ENCODE measurements at places on chromosomes 1 and 21.

GRCh38 chr1:78045926-78046778, at the start of gene GIPC2:
Gene GIPC2, plus strand, starts transcription at chr1:78045966. Its CDS starts 129 bp downstream, at chr1:78046095.
- peak; percentile 15 for DNase-seq

DNA sequence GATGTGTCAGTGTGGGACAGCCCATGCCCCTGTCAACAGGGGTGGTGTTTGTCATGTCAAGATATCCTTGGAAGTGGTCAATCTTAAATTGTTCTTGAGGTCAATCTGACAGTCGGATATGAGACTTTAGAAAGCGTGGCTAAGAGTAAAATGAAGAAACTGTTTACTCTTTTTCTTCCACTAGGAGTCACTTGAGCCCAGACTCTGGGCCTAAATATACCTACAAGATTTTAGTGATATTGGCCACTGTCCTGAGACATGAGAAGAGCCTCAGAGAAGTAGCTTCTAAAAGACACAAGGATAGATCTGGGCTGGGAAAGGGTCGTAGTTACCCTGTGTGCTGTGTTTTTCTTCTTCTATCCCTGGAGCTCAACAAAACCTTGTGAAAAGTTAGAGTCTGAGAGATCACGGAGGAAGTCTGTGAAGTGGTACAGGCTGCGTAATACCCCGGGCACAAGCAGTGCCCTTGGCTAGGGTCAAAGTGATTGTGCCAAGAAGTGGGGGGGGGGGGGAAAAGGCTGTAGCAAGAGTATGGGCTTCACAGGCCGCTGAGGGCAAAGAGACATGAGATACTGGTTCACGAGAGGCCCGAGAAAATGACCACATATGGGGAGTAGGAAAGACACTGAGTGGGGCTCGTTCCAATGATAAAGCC, 355.2 kb upstream of the GREM2 start:
- DNase-seq, result no peak

DNA sequence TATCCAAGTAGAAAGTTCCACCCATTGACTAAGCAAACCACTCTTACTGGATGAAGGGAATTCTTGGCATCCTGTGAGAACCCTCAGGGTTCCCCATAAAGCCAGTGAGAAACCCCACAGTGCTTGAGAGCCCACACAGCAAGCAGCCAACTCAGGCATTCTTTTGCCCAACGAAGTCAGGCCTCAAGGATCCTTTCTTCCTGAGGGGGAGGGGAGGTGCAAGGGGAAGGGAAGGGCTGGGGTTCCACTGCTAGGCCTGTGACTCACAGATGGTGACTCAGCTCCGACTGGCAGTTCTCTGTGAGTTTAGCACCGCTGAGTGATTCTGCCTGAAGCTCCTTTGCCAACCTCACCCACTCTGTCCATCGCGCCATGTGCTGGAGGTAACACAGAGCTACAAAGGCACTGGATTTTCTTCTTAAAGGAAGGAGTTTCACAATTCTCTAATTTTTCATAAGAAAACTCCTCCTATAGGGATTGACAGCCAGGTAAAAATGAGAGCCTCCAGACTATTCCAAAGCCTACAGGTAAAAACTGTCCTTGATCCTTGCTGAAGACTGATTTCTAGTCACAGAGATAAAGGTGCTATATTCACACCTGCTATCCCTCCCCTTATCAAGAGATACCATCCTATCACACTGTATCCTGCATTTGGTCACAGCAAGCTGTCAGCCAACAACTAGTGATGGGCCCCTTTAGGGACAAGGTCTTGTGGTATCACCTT, 4.8 kb downstream of the ENO1 start:
- DNase-seq, result peak; percentile 89

DNA sequence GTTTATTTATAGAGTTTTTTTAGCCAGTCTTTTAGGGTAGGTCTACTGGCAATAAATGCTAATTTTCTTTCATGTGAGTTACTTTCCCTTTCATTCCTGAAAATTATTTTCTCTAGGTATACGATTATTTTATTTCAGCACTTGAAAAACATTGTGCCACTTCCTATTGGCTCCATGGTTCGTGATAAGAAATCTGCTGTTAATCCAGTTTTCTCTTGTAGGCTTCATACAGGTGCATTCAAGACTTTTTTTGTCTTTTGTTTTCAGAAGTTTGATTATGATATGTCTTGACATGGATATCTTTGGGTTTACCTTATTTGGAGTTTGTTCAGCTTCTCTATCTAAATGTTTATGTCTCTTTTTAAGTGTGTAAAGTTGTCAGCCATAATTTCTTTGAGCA, 148.3 kb downstream of the HS2ST1 start:
- DNase-seq, result no peak

DNA sequence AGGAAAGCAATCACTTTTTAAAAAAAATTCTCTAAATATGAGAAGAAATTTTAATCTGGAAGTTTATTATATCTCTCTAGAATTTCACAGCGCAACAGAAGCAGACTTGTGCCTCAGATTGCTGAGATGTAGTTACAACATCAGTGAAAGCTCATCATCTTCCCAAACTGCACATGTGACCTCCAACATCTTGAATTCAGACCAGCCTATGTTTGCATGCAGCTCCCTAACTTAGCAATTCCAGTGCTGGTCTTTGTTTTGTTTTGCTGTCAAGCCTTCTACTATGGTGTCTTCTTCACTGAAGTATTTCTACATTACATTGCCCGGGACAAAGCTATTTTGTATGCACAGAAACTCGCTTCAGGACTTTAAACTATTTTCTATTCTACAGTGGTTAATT, 684.8 kb upstream of the PTBP2 start:
- no peak for DNase-seq

DNA sequence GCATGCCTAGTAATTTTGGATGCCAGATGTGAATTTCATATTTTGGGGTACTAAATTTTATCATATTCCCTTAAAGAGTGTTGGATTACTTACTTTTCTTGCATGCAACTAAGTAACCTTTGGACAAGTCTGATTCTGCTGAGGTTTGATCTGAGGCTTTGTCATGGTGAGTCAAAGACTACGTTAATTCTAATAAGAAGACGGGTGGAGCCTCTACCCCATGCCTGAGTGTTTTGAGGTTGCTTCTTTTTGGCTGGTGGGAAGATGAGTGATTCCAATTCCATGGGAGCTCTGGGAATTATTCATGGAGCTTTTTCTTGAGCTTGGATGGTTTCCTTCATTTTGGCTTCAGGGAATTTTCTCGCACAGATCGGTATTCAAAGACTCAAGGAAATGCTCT, 11.6 kb upstream of the PCP4 start:
- DNase-seq, result no peak

DNA sequence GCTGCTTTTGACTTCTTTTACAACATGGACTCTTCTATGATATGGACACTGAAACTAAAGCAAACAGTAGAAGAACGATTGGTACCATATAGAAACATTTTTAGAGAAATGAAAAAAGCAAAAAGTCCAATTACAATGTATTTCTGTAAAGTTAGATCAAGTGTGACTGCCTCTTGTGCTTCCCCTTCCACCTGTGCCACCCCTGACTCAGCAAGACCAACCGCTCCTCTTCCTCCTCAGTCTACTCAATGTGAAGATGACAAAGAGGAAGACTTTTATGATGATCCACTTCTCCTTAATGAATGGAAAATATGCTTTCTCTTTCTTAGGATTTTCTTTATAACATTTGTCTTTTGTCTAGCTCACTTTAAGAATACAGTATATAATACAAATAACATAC, 66.9 kb downstream of the PHTF1 start:
- DNase-seq, result no peak

DNA sequence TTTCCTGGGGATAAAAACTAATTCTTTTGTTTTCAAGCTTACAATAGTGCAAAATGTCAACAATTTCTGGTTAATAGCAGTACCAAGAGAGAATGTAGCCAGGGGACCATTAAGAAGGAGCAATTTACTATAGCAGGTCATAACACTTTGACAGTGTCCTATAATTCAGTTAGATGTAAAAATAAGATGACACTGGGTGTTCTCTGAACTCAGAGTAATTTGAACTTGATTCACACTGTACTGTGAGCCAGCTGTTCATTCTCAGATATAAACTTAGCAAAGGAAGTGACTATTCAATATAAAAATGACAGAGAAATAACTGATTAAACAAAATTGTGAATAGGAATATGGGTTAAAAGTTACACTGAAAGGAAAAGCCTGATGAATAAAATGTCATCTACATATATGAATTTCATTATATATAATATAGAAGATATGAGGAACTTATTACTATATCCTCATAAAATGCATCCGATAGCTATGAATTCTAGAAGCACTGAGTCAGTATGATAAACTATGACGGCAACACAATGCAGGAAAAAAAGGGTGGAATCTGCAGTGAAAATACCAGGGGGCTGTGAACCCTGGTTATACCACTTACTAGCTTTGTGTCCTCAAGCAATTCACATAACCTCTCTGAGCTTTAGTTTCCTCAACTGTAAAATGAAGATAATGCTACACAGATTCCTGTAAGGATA, 135.9 kb downstream of the ACBD6 start:
- no peak for DNase-seq

- peak; percentile 7 for DNase-seq
Measured at GRCh38 chr21:22791986-22792560, 1793.9 kb downstream of the NCAM2 start.

GRCh38 chr1:159918352-159919200, 6.7 kb downstream of the TAGLN2 start:
- no peak for DNase-seq

- no peak for DNase-seq
Measured at GRCh38 chr1:221165839-221166500, 286.7 kb downstream of the HLX start.

DNA sequence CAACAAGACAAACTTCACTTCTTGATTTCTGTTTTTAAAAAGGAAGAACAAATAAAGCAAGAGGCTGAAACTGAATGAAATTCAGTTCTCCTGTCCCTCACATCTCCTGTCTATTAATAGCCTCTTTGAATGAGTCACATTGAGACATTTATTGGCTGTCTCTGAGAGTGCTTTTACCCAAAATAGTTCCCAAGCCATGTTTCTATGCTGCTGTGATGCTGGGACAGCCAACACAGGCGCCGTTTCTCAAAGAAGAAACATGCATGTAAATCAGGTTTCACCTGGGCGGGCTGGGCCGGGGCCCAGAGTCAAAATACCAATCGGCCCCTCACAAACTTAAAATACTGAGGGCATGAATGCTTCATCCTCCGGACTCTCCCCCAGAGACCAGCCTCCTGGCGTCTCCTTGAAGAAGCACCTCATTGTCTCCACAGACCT, 105.2 kb downstream of the EDEM3 start:
- DNase-seq, result no peak

GRCh38 chr1:18676332-18676781, 45.7 kb downstream of the PAX7 start:
- DNase-seq, result no peak

DNA sequence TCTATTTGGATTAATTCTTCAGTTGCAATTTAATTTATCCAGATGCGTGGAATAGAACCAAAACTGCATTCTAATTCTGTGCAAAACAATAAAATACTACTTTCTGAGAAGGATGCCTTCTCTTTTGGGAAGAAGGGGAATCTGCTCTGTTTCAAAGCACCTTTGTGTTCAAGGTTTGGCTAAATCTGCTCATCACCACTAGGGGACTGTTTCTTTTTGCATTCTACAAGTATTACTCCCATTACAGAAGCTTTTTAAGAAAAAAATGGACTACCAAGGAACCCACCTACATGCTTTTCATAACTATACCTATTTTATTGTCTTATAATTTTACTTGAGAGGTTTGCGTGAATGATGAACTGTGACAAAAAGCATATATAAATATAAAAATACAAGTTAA, 18.2 kb downstream of the MRPS6 start:
- no peak for DNase-seq
